ENCODE measurements at places on chromosomes 2 and 18. TPM values are rescaled to one million over a fixed set of nuclear protein-coding genes. Genes with fewer than 3 reads are reported as not detected.

The GPR55 gene
- total RNA-seq: not detected

The LBX2 gene
- 0.54 TPM for total RNA-seq

The PTPRN gene
- not detected for total RNA-seq

The GPBAR1 gene
- 3.1 TPM for total RNA-seq

The GAREM1 gene
- 13.4 TPM for total RNA-seq

The TMEM17 gene
- 1.2 TPM for total RNA-seq

The DES gene
- 9,618 TPM for total RNA-seq

The PARD3B gene
- 15.1 TPM for total RNA-seq

The TXNDC9 gene
- 28.9 TPM for total RNA-seq
